Suppressor macrophage (primary cell): ENCODE measurements at places on chromosomes 5 and 9.

DNA sequence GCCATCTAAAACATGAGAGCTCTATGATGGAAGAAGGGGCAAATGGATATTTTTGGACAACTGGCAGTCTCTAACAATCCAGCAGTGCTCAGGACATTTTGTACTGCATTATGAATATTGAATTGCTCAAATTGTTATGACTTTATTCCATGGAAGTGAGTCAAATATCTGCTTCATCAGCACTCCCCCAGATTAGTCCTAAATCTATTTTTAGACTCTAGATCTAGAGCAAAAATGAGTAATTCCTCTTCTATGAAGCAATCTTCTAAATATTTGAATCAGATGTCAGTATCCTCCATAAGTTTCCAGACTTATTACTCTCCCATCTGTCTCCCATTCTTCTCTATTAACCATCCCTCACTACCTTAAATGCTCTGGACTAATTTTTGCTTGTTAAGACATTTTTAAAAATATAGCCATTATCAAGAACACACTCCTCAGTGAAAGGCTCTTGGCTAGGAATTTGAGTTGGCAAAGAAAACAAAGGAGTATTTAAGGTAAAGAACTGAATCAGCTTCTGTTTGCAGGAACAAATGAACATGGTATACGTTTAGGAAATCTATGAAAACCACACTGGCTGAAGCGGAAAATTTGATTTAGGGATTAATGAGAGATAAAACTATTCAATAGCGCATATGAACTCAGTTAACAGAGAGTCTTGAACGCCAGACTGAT lies 300.9 kb downstream of the MCTP1 start:
- peak; percentile 48 for DNase-seq

DNA sequence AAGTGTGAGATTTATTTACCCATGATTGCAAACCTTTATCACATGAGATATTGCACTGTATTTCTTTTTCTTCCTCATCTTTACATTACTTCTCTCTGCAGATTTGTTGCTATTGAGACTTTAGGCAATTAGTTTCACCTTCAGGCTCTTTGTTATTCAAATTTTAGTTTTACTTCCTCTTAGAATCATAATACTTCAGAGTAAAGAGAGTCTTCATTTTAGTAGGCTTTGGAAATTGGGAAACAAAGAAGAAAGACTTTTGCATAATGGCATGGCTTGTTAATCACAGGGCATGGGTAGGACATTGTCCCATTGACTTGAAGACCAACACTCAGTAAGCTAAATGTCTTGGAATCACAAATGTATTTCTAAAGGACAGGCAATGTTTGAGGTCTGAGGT lies 1.2 kb upstream of the PCDHGA5 start:
- DNase-seq: no peak

DNA sequence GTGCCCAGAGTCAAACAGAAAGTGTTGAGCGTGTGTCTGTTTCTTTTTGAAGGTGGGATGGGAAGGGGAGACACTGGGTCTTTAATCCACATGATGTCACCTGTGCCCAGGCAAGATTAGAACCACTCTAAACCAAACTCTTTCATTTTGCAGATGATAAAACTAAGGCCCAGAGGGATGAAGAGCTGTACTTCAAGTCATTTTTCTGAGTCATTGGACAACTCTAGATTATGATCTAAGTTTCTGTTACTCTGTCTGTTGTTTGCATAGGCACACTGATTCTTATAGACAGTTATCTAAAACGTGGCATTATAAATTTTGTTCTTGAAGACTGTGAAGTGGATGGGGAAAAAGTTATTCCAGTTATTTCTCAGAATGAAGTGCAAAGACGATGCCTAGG lies 48.8 kb downstream of the MAST4 start:
- no peak for DNase-seq

DNA sequence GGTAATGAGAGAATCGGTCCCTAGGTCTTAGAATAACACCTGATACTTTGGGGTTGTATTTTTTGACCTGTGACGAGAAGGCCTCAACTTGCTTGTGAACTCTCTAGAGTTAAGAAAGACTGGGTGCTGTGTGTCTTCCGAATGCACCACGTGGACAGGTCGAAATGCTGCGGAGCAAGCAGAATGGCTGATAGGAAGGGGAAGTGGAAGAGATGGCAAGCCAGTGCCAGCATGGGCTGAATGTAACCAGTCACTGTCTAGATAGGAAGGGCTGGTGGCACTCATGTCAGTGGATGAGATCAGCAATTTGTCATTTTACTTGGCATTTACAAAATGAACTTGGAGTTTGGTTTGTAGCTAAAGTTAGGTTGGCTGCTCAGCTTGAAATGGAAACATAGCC lies 5.6 kb downstream of the OTULINL start:
- peak; percentile 92 for DNase-seq

- no peak for DNase-seq
Measured at GRCh38 chr5:137699336-137700281, 36.3 kb downstream of the KLHL3 start.

DNA sequence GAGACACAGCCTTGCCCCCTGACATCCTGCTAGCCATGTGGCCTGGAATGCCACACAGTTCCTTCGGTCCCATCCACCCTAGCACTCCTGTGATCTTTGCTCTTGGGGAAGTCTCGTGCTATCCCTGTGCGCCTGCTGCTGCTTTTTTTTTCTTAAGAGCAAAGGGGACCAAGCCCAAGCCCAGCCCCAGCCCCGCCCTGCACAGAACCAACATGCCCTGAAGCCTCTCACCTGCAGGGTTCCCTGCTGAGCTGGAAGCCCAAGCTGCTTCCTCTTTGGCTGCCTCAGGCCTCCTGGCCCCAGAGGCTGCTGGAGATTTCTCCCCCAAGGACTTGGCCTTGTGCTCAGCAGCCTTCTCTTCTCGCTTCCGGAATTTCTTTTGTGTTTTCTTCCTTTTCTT lies 1.8 kb downstream of the SURF6 start:
- no peak for DNase-seq

DNA sequence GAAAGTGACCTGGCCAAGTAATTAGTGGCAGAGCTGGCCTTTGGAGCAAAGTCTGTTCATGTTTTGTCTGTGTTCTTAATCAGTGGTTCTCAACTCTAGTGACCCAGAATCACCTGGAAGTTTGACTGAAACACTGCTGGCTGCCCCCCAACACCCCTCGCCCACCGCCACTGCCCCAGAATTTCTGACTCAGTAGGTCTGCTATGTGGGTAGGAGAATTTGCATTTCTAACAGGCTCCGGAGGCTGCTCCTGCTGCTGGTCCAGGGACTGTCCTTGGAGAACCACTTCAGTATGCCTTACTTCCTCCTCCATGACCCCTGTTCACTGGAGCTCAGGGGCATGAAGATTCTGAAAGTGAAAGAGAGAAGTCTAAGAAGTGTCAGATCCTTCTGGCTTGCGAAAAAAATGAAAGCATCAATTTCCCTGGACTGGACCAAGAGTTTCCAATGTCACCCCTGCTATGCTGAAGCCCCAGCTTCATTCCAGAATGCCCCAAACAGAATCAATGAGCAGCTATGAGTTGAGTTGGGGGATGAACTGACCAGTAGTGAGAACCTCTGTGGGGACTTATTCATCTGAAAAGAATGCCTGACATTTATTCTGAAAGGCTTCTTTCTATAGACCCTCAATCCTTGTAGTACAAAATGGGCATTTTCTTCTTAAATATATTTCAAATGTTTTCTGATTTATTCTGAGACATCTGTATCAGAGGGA lies 20.8 kb upstream of the COL15A1 start:
- peak; percentile 47 for DNase-seq

- DNase-seq: no peak
Measured at GRCh38 chr5:15004506-15004905, 132.9 kb upstream of the ANKH start.

DNA sequence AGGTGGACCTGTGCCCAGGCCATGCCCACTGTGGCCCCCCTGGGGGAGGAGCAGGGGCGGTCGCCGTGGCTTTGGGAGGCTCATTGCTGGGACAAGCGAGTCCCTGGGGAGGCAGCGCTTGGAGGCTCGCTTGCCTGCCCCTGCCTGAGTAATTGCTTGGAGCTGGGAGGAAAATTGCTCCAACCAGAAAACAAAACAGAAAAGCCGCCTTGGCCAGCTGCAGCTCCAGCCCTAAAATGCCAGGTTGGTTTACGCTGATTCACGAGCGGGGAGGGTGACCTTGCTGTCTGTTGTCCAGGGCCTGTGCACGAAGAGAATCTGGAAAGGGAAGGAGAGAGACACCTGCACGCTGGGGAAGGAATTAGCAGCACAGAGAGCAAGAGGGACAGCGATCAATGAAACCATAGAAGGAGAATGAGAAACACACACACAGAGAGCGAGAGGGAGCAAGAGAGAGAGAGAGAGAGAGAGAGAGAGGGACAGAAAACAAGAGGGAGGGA lies 25.3 kb downstream of the NTNG2 start:
- no peak for DNase-seq

DNA sequence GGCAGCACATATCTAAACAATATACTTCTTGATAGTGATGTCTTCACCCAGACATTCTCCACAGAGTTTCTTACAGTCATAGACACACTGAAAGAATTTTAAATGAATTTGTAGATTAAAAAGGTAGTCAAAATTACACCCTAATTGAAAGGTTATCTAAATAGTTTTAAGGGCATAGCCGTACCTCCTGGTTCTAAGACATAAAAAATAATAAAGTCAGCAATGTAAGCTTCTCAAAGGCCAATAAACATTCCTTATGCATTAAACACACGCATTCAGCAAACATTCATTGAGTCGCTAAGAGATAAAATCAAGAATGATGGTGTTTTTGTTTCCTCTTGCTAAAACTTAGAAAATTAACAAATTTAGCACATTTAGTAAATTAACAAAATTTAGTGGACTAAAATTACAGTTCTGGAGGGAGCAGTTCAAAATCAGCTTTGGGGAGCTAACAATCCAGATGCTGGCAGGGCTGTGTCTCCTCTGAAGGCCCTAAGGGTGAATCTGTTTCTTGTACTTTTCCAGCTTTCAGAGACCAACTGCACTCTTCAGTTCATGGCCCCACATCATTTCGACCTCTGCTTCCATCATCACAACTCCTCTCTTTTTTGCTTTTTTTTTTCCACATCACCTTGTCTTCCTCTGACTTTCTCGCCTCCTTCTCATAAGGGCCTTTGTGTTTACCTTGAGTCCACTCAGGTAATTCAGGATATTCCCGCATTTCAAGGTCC lies 516.5 kb downstream of the DNAH5 start:
- DNase-seq: no peak

GRCh38 chr9:21656776-21657674 lies 145.4 kb upstream of the MTAP start:
- DNase-seq: no peak

DNA sequence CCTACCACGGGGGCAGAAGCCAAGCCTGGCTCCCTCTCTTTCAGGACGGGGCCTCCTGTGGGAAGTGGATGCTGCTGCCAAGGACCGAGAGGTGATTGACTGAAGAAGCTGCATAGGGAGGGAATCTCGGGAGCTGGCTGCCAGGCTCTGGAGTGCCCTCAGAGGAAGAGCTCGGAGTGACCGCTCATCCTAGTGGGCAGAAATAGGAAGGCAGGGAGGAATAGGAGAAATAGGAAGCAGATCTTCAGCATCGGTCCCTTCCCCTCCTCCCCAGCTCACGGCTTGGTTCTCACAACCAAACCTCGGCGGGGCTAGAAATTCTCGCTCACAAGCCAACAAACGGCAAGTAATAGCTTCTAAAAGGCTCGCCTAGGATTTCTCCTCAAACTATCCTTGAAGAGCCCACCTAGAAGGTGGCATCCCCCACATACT lies 159.9 kb upstream of the RAI14 start:
- no peak for DNase-seq

GRCh38 chr5:5158472-5158895 lies 18.4 kb downstream of the ADAMTS16 start:
- DNase-seq: no peak

GRCh38 chr9:87667164-87667738 lies 58.7 kb upstream of the CTSL start:
- peak; percentile 58 for DNase-seq

DNA sequence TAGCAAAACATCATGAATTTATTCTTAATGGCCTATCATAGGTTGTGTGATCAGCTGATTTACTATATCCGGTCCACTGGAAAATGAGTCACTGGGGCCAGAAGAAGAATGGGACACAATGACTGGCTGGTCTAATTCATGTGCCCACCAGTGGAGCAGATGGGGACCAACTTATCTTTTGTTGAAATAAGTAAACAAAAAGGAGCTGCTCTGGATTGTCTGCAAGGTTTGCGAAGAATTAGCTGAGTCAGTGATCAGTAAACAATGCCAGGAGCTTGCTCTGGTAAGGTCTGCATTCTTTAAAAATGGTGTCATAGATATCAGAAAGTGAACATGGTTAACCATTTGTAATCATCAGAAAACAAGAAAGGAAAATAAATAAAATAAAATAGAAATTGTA lies 128.0 kb downstream of the RASEF start:
- DNase-seq: no peak

DNA sequence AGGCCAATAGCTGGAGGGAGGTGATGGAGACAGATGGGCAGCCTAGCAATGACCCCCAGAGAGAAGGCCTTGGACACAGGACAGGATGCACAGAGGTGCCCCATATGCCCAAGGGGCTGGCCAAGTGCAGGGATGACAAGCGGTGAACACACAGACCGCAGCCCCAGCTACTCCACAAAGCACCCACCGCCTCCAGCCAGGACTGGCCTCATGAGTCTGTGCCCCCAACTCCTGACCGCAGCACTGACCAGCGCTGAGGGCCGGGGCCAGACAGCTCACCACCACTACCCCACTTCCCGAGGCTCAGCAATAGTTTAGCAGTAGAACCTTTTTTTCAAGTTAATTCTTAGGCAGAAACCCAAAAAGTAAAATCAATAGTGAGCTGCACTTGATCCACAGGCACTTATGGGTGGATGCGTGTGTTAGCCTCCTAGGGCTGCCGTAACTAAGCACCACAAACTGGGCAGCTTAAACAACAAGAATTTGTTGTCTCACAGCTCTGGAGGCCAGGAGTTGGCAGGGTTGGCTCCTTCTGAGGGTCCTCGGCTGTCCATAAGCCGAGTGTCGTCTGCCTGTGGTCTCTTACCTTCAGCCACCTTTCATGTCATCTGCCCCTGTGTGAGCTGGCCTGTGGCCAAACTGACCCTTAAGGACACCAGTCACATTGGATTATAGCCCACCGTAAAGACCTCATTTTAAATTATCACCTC lies 14.1 kb downstream of the ROR2 start:
- DNase-seq: no peak

DNA sequence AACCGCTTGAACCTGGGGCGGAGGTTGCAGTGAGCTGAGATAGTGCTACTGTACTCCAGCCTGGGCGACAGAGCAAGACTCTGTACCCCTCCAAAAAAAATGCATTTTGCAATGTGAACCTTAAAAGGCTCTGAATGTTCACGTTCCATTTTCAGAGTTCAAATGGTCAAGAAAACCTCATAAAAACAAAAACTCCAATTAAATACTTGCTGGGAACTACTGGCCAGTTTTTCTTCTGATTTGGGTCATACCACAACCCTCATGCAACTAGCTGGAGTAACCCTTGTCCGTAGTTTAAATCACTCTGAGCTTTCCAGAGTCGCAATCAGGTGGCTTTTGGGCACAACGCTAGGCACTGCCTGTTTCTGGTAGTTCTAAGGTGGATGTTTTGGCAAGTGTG lies 2.3 kb upstream of the OTULINL start:
- no peak for DNase-seq

- no peak for DNase-seq
Measured at GRCh38 chr5:96538808-96539250, 105.8 kb upstream of the PCSK1 start.
